ENCODE measurements at places on chromosomes 3 and 15. TPM values are rescaled to one million over a fixed set of nuclear protein-coding genes. Genes with fewer than 3 reads are reported as not detected.
A peak's percentile ranks its signal among the peaks of the same experiment; 100 is the strongest.

DNA sequence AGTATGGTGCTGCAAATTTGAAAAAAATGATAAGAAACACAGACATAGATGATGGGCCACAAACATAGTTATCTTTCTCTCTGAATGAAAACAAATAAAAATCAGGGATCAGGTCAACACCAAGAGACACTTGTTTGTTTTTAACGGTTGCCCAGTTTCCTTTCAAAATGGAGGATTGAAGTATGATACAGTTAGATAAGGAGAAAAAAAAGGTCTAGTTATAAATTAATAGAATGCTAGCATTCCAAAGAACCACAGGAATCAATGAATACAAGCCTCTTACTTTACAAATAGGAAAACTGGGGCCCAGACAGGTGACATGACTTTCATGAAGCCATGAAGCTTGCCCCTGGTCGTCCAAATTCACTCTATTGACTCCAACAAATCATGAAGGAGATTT, 305.1 kb downstream of the ZNF621 start:
- DNase-seq = no peak

- DNase-seq = no peak
These were observed 1.0 kb downstream of the MAPKAPK3 start for GRCh38 chr3:50617911-50618481.

DNA sequence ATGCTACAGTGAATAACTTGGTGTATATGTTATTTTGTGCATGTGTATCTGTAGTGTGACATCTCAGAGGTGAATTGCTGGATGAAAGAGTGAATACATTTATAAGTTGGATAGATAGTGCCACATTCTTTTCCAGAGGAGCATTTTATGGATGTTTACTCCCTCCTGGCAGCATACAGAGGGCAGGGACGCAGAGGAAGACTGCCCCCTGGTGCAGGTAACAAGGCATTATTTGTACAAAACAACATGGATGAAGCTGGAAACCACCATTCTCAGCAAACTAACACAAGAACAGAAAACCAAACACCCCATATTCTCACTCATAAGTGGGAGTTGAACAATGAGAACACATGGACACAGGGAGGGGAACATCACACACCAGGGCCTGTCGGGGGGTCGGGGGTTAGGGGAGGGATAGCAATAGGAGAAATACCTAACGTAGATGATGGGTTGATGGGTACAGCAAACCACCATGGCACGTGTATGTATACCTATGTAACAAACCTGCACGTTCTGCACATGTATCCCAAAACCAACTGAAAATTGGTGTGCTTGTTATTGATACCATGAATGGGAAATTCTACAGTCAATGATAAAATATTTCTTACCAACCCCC, 57.9 kb upstream of the CTXND1 start:
- peak; percentile 25 for DNase-seq

DNA sequence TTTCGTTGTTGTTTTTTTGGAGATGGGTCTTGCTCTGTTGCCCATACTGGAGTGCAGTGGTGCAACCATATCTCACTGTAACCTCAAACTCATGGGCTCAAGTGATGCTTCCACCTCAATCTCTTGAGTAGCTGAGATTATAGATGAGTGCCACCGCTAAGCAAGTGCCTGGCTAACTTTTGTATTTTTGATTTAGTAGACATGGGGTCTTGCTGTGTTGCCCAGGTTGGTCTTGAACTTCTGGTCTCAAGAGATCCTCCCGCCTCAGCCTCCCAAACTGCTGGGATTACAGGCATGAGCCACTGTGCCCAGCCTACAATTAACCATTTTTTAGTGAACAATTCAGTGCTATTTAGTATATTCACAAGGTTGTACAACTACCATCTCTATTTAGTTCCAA, 42.2 kb downstream of the ARHGEF3 start:
- DNase-seq = no peak

DNA sequence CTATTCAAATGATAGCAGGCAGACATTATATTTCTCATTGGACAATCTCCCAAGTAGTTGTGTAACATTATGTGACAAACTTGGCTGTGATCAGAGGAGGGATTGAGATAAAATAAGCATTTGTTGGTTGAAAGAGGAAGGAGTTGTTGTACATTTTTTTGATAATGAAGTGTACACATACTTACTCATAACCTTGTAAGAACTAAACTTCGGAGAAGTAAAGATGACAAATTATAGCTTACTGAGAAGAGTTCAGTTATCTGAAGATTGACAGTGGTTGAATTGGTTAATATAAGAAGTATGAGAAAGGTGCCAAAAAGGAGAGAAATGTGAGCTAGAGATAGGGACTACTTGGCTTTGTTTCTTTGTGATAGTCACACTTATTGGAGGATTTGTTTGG, 32.6 kb downstream of the STT3B start:
- DNase-seq = no peak

Gene RTP1
- 0.29 TPM for total RNA-seq

Gene GALNT15
- not detected for total RNA-seq

Gene TGM5
- total RNA-seq = not detected

Gene GCNT3
- total RNA-seq = 4.1 TPM
